ENCODE measurements at places on chromosomes 7 and 10.

- no peak for DNase-seq
- no peaks in the 10 kb centered on the region for H3K27me3 ChIP-seq
- no peaks in the 10 kb centered on the region for H3K36me3 ChIP-seq
- peaks cover 6% of the 10 kb centered on the region for H3K4me1 ChIP-seq
Measured at GRCh38 chr7:27976531-27976930, 204.1 kb downstream of the JAZF1 start.

DNA sequence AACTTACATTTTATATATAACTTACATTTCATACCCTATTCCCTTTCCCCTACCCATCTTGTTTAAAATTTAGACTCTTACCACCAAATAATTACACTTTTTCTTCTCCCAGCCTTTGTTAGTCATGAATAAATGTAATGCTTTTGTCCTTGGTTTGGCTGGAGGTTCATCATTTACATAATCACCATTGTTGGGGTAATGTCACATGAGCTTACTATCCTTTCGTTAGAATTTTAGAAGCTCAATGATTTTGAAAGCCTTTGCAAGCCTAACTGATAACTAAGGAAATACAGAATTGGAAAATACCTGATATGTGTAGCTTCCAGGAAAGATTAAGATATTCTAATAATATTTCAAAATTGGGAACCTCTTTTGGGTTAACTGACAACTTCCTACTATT lies 171.7 kb downstream of the PLXDC2 start:
- no peaks in the 10 kb centered on the region for H3K4me1 ChIP-seq
- no peak for DNase-seq
- H3K27ac ChIP-seq = no peak overlapping the region
- no peaks in the 10 kb centered on the region for H3K27me3 ChIP-seq
- H3K4me3 ChIP-seq = no peak overlapping the region

GRCh38 chr10:69375307-69376151 lies 41.2 kb downstream of the TACR2 start:
- DNase-seq = no peak
- H3K4me3 ChIP-seq = no peak overlapping the region
- peaks cover 39% of the 10 kb centered on the region for H3K36me3 ChIP-seq
- no peak overlapping the region for H3K27ac ChIP-seq
- H3K27me3 ChIP-seq = no peaks in the 10 kb centered on the region

DNA sequence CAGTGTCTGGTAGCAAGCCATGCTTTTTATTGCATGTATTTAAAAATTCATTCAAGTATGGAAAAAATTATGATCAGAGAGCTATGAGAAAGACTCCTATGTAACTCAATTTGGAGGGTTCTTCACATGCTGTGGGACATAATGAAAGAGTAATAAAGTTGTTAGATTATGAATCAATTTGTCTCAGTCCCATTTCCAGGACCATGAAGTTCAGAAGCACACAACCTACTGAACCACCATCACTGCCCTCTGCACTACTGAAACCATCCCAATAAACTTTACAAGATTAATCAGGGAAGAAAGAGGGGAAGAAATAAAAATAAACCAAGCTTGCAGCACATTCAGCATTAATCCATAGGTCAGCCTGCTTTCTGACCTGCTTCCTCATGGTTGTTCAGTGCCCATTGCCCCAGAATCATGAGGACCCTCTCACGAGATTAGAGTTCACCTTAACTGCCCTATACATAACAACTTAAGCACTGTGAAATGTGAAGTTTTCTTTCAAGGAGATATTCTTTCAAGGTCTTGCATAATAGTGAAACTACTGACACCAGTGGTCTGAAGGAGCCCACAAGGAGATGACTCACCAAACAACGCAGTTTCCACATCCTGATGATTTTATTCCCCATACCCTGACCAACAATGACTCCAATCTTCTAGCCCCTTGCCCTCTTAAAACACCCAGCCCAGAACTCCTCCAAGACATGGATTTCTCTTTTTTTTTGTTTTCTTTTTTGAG lies 171.5 kb upstream of the ADCY1 start:
- H3K36me3 ChIP-seq = no peaks in the 10 kb centered on the region
- H3K4me1 ChIP-seq = no peaks in the 10 kb centered on the region
- no peak for DNase-seq
- H3K27ac ChIP-seq = no peak overlapping the region
- no peaks in the 10 kb centered on the region for H3K27me3 ChIP-seq

- H3K27me3 ChIP-seq = peaks cover 18% of the 10 kb centered on the region
- H3K27ac ChIP-seq = no peak overlapping the region
- DNase-seq = no peak
- H3K4me3 ChIP-seq = no peak overlapping the region
- H3K36me3 ChIP-seq = no peaks in the 10 kb centered on the region
- peaks cover 1% of the 10 kb centered on the region for H3K4me1 ChIP-seq
Measured at GRCh38 chr10:33863352-33863751, 528.9 kb upstream of the NRP1 start.

DNA sequence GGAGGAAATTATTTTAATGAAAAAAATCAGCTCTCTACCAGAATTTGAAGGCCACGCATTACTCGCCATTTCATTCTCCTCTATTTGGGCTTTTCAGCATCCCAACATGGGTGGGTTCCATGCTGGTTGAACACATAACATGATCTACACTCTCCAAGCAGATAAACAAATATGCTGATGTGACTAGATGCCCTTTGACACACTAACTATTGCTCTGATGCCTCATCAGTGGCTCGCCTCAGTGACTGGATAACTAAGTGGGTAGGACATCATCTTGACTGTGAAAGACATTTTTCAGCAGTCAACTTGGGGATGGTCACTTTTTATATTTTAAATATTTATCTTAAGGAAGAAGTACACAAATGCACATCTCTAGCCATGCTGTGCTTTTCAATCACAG lies 113.9 kb upstream of the LAMB4 start:
- H3K27me3 ChIP-seq = no peaks in the 10 kb centered on the region
- H3K4me3 ChIP-seq = no peak overlapping the region
- DNase-seq = no peak
- H3K27ac ChIP-seq = no peak overlapping the region
- H3K36me3 ChIP-seq = no peaks in the 10 kb centered on the region
- peaks cover 17% of the 10 kb centered on the region for H3K4me1 ChIP-seq

DNA sequence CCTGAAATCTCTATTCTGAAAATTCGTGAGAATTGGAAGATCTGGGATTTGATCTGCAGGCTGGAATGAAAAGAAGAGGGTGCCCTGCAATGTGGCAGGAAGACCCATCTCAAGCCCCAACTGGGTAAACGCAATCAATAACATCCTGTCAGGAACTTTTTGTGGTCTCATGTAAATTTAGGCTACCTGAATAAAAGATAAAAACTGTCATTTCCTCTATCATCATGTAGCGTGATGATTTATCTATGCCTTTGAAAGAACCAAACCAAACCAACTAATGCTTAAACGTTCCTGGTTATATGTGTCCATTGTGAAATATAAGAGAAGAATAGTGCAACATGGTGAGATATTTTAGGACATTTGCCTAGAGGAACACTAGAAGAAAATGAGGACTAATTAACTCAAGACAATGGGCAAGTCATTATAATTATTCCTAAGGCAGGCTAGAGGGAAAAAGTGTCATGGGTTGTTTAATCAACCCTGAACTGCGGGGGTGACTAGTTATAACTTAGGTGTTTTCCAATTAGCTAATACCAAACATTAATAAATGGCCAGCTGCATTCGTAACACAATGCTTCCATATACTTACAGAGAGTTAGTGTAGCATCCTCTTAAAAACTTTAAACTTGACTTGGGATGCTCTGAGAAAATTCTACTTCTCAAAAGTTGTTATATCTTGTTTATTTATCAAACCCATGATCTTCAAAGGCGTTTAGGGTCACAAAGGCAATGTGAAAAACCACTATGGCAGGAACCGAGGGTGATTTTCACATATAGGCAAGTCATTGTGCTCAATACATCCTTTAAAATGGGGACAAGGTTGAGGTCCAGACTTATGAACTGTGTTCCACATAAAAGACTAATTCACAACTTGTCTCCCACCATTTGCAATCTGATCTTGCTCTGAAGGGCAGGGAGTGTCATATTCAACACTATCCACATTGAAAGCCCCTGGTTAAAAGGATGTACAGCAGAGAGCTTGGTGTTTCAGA lies 48.6 kb upstream of the ADO start:
- H3K4me1 ChIP-seq = no peaks in the 10 kb centered on the region
- no peaks in the 10 kb centered on the region for H3K36me3 ChIP-seq
- peaks cover 30% of the 10 kb centered on the region for H3K27me3 ChIP-seq

GRCh38 chr10:101856626-101857025 lies 13.0 kb upstream of the KCNIP2 start:
- no peak for DNase-seq
- H3K4me1 ChIP-seq = no peaks in the 10 kb centered on the region
